ENCODE measurements at places on chromosomes 11 and 22.

DNA sequence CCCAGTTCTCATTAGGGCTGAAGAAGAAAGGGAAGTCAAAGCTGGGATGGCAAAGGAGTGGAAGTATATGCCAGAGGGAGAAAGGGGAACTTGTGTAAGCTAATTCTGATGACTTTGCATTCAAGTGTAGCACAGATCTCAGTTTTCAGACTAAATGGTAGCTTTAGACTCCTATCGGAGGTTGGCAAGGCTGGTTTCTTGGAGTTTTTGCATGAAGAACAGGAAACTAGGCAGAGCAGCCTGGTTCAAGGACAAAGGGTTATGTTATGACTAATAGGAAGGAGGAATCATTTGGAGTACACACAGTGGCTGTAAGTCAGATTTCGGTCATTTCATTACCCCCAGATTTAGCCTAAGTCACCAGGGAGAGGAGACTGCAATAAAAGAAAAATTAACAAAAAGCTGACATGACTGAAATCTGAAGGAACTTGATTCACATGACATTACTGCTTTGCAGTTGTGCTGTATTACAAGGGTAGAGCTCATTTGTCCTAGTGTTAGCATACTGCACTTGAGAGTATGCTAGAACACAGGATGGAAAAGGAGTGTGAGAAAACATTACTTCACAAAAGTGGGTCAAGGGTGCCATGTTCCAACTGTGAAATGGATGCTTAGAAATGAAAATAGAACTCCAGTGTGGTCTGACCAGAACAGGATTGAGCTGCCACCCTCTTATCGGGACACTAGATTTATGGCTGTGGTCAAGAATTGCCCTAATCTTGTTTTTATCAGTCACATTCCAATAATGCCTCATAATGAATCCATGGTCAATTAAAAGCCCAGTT is 23.6 kb downstream of the ADM start:
- DNase-seq, result peak; percentile 32

DNA sequence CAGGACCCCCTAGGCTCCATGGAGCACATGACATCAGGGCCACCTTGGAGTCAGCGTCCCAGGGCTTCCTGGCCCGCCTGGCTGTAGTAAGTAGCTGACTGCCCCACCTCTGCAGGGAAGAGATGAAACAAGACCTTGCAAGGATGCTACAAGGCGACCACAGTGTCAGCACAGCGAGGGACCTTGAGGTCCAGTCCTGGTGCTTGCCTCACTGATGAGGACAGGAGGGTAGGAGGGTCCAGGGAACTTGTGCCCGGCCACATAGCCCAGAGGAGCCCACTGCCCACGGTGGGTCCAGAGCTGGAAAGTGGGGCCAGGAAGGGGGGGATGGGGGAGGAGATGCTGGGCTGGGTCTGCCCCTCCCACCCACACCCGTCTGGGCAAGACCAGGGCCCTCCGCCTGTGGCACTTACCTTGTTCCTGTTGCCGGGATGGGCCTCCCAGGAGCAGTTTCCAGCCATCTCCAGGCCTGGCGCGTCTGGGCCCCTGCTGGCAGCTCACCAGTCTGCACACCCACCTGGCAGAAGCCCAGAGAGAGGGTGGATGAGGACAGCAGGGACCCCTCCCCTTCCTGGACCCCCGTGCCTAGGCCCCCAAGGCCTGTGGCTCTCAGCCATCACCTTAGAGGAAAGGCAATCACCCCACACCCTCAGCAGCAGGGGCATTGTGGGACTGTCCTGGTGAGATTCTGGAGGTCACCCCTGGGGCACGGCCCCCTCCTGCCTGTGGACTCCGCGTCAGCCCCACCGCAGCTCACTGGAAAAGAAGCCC is 3.4 kb downstream of the MRGPRF start:
- no peak for DNase-seq

- peak; percentile 56 for DNase-seq
Measured at GRCh38 chr11:35138943-35139721, at the start of gene CD44. TSS of gene CD44 (plus strand) at chr11:35139171. CDS start at chr11:35139304, 133 bp downstream.

DNA sequence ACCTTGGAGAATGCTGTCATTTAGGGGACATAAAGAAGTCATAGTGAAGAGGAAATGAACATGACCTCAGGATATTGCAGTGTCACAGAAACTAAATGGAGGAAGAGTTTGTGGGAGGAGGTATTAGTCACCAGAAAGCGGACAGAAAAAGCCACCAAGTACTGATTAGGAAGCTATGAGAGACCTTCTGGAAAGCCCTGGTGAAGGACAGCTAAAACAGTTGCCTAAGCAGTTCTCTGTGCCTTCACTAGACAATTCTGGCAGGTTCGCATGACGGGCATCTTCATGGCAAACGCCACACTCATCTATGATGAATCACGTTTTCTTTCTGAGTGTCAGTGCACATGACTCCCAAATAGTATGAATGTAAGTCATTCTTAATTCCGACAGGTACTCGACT is 325.8 kb downstream of the C11orf87 start:
- no peak for DNase-seq

DNA sequence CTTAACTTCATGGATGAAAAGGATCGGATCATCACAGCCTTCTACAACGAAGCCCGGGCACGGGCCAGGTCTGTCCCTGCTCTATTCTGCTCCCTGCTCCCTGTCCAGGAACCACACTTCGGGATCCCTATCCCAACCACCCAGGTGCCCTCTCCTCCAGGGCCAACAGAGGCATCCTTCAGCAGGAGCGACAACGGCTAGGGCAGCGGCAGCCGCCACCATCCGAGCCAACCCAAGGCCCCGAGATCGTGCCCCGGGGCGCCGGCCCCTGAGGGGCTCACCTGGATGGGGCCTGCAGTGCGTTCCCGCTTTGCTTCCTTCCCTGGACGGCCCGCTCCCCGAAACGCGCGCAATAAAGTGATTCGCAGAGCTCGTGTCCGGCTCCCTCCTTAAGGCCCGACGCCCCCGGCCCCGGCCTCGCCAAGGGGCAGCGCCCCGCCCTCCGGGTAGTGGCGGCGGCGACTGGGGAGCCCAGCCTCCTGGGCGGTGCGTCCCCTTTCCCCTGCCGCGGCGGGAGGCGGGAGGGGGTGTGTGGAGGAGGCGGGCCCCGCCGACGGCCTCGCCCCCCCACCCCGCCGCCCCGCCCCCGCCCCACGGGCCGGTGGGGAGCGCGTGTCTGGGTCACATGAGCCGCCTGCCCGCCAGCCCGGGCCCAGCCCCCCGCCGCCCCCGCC is at the start of gene VEGFB:
VEGFB (plus strand) TSS at position 672 of the 674 bp plus-strand sequence. CDS start 250 bp downstream, outside the sequence.
- no peak for DNase-seq

- no peak for DNase-seq
Measured at GRCh38 chr22:36692280-36692679, 11.3 kb downstream of the CACNG2 start.

GRCh38 chr11:46594785-46595184 is 962 bp upstream of the AMBRA1 start:
- DNase-seq, result no peak

DNA sequence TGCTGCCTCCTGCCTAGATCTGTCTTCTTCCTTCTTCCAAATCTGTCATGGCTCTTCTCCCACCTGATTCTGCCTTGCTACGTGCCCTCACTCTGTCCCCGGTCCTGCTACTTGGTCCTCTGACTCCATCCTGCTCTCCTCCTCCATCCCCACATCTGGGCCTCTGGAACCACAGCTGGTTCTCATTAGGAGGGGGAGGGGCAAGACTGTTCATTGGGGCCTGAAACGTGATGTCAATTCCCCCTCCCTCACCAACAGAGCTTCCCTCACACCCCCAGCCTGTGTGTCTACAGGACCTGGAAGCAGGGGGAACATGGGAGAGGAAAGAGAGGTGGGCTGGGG is 9.1 kb downstream of the DCHS1 start:
- no peak for DNase-seq
